Mesothelial cell of epicardium (in vitro differentiated cells): ENCODE measurements at places on chromosomes 7 and 10. TPM values are rescaled to one million over a fixed set of nuclear protein-coding genes. Genes with fewer than 3 reads are reported as not detected.

SNCG gene
- total RNA-seq = 92.0 to 104 TPM (median 98.5 TPM) in 3 replicates

DNA sequence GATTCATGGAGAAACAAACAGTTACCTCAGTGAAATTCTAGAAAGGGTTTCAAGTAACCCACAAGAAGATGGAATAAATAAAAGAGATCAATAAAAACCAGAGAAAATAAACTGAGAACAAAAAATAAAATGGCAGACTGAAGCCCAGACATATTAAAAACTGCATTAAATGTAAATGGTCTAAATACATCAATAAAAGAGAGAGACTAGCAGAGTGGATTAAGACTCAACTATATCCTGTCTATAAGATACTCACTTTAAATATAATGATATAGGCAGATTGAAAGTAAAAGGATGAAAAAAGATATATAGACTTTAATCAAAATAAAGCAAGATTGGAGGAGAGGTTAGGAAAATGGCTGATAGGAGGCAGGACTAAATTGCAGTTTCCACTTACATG lies 18.8 kb upstream of the EBF3 start:
- no peak overlapping the region for H3K27ac ChIP-seq
- H3K4me3 ChIP-seq = no peak overlapping the region
- no peaks in the 10 kb centered on the region for H3K4me1 ChIP-seq
- no peak for DNase-seq
- peaks cover 56% of the 10 kb centered on the region for H3K27me3 ChIP-seq

- H3K36me3 ChIP-seq = peaks cover 16% of the 10 kb centered on the region
- H3K4me3 ChIP-seq = no peak overlapping the region
- no peak overlapping the region for H3K27ac ChIP-seq
These were observed 174.0 kb upstream of the KCTD7 start for GRCh38 chr7:66454600-66455225.

DNA sequence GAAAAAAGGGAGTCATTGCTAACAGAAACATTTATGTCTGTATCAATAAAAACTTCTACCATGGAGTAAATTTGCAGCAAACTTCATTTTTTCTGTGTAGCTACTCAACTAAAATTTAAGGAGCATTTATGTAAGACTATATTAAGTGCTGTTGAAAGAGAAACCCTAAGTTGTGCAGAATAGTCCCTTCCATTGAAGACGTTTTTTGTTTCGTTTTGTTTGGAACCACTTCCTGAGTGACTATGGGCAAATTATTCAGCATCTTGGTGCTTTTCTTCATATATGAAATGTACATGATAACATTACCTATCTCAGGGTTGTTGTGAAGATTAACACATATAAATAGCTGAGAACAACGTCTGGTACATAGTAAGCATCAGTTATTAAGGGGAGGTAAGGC lies 24.3 kb downstream of the SEM1 start:
- H3K27ac ChIP-seq = no peak overlapping the region
- no peak overlapping the region for H3K4me3 ChIP-seq
- H3K27me3 ChIP-seq = no peaks in the 10 kb centered on the region

ZNF485 gene
- 6.1 to 7.3 TPM (median 6.7 TPM) in 3 replicates for total RNA-seq

- DNase-seq = no peak
- peaks cover 26% of the 10 kb centered on the region for H3K4me1 ChIP-seq
- H3K36me3 ChIP-seq = no peaks in the 10 kb centered on the region
- no peaks in the 10 kb centered on the region for H3K27me3 ChIP-seq
These were observed 93.4 kb upstream of the OIT3 start for GRCh38 chr10:72800000-72800740.

- DNase-seq = no peak
- H3K4me1 ChIP-seq = no peaks in the 10 kb centered on the region
- H3K27me3 ChIP-seq = peaks cover 1% of the 10 kb centered on the region
- no peak overlapping the region for H3K4me3 ChIP-seq
- H3K27ac ChIP-seq = no peak overlapping the region
- no peaks in the 10 kb centered on the region for H3K36me3 ChIP-seq
These were observed 27.9 kb downstream of the TARP start for GRCh38 chr7:38245409-38245977.

GRCh38 chr7:52355053-52355452 lies 680.4 kb upstream of the POM121L12 start:
- H3K4me1 ChIP-seq = no peaks in the 10 kb centered on the region
- DNase-seq = peak; percentile 50
- H3K27ac ChIP-seq = no peak overlapping the region
- no peaks in the 10 kb centered on the region for H3K36me3 ChIP-seq
- H3K4me3 ChIP-seq = no peak overlapping the region

DNA sequence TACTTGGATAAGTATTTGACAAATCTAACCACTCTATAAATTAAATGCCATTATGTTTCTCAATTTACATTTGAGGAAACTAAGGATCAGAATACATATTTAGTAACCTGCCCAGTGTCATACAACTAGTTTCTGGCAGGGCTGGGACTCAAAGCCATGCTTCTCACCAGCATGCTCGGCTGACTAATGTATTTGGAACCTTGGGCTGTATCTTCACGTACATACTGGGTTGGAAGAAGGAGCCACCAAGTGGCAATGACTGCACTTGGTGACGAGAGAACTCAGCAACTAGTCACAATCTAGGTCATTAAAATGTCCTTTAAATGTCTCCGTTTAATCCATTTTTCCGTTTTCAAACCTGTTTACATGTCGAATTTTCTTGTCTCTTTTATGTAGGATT lies 42.9 kb downstream of the CHRM2 start:
- peaks cover 12% of the 10 kb centered on the region for H3K36me3 ChIP-seq
- H3K4me3 ChIP-seq = no peak overlapping the region
- peaks cover 14% of the 10 kb centered on the region for H3K4me1 ChIP-seq
- H3K27me3 ChIP-seq = no peaks in the 10 kb centered on the region
- DNase-seq = no peak
- no peak overlapping the region for H3K27ac ChIP-seq

SFTPD gene
- 1.7 to 2.7 TPM (median 2.2 TPM) in 3 replicates for total RNA-seq

DNA sequence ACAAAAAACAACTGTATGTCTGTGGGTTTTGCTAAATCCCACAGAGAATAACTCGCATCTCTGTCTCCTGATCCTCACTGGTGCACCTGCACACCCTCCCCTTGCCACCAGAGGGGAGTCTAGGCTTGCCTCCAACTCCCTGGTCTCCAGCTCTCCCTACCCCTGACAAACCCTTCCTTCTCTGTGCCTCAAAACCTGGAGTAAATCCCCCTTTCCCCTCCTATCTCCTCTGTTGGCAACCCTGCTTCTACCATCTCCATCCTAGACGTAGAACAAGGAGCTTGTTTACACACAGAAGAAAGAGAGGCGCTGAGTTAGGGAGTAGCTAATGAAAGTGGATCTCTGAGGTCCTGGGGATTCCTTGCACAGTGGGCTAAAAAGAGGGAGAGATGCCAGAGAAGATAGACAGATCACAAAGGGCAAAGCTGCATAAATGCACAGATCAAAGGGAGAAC lies 6.0 kb downstream of the MBLAC1 start:
- no peaks in the 10 kb centered on the region for H3K36me3 ChIP-seq
- no peak for DNase-seq
- no peak overlapping the region for H3K4me3 ChIP-seq
- H3K4me1 ChIP-seq = peaks cover 13% of the 10 kb centered on the region
- no peaks in the 10 kb centered on the region for H3K27me3 ChIP-seq

IL15RA gene
- total RNA-seq = not detected in 3 replicates

DNA sequence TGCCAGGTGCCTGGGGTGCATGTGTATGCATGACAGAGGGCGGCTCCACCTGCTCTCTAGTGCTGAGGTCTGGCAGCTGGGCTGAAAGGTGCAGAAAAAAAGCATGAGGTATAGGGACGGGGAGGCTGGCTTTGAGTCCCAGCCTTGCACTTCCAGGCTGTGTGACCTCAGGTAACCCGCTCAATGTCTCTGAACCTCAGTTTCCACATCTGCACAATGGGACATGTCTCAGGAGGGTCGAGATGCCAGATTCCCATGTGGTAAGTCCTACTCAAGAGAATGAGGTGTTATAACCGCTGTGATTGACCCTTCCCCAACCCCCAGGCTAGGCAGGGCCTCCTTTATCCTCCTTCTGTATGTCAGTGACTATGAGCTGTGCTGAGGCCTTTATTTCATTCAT lies 48.8 kb downstream of the ARHGAP22 start:
- no peaks in the 10 kb centered on the region for H3K4me1 ChIP-seq
- no peak overlapping the region for H3K27ac ChIP-seq
- H3K27me3 ChIP-seq = peaks cover 3% of the 10 kb centered on the region
- DNase-seq = no peak
- H3K4me3 ChIP-seq = no peak overlapping the region

CACNA2D1 gene
- 14.7 to 15.7 TPM (median 14.7 TPM) in 3 replicates for total RNA-seq

DNA sequence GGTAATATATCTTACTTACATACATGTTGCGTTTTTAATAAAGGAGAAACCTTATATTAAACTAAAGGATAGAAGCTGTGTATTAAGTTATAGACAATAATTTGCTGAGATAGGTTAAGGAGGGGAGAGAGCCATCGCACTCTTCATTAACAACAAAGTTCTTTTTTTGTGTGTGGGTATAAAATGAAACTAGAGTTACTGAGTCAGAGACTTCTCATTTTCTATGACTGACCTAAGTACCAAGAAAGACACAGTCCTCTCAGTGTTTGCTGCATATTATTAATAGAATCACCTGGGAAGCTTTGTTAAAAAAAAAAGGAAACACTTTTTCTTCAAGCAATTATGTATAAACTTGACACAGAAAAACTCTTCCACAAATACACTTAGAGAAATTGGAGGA lies 31.4 kb downstream of the FEZF1 start:
- no peak for DNase-seq
- H3K4me1 ChIP-seq = no peaks in the 10 kb centered on the region
- peaks cover 7% of the 10 kb centered on the region for H3K27me3 ChIP-seq
- no peaks in the 10 kb centered on the region for H3K36me3 ChIP-seq

GOLGA7B gene
- 0.07 to 0.16 TPM (median 0.09 TPM) in 3 replicates for total RNA-seq

DEPP1 gene
- total RNA-seq = 8.0 to 11.1 TPM (median 10.1 TPM) in 3 replicates

DNA sequence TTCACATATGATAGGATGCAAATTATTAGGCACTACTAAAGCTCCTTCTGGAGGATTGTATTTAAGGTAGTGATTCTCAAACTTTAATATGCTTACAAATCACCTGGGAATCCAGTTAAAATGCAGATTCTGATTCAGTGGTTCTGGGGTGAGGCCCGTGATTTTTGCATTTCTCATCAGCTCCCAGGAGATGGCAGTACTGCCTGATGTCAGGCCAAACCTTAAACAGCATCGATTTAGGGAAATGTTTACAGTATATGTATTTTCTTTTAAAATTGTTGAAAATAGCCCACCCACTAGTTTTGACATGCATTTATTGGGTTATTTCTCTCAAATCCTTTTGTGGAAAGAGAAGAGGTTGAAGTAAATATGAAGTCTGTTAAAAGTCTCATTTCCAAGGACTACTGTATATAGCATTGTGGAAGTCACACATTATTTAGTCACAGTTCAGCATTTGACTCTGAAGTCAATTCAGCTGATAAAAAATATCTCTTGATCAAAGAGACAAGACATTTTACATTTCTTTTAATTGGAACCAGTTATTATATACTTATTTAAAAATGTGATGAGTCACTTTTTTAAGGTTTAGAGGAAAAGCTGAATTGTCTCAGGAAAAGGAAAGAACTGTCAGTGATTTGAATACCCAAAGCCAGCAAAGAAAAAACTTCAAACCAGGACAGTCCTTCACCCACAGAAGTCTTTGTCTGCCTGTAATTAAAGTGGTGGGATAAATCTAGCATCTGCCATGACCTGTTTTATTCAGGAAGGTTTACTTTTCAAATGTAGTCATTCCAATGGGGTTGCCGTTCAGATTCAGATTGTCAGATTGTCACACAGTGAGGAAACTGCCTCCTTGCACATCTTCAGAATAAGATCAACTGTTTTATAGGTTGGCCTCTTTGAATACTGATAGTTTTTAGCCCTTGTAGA lies 21.1 kb upstream of the HBP1 start:
- no peak overlapping the region for H3K4me3 ChIP-seq
- H3K27ac ChIP-seq = no peak overlapping the region
- H3K36me3 ChIP-seq = no peaks in the 10 kb centered on the region
- no peaks in the 10 kb centered on the region for H3K27me3 ChIP-seq
- peaks cover 3% of the 10 kb centered on the region for H3K4me1 ChIP-seq

- H3K4me3 ChIP-seq = no peak overlapping the region
- peaks cover 2% of the 10 kb centered on the region for H3K36me3 ChIP-seq
- peaks cover 10% of the 10 kb centered on the region for H3K4me1 ChIP-seq
- H3K27me3 ChIP-seq = no peaks in the 10 kb centered on the region
- no peak overlapping the region for H3K27ac ChIP-seq
These were observed 83.8 kb downstream of the EBLN1 start for GRCh38 chr10:22133749-22134624.

DNA sequence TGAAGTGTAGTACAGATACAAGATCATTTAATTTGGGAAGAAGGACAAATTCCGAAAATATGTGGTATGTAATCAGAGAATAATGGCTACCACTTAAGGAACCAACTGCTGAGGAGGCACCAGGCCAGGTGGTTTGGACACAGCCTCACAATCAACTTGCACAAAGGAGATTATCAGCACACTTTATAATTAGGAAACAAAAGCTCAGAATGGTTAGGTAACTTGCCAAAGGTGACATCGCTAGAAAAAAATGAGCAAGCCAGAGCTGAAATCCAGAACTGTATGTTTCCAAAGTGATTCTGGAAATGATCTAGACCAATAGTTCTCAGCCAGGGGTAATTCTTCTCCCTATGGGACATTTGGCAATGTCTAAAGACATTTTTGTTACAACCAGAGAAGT lies 36.6 kb downstream of the ERCC6 start:
- no peak for DNase-seq
- peaks cover 4% of the 10 kb centered on the region for H3K4me1 ChIP-seq
- H3K36me3 ChIP-seq = peaks cover 7% of the 10 kb centered on the region
- no peaks in the 10 kb centered on the region for H3K27me3 ChIP-seq

DNA sequence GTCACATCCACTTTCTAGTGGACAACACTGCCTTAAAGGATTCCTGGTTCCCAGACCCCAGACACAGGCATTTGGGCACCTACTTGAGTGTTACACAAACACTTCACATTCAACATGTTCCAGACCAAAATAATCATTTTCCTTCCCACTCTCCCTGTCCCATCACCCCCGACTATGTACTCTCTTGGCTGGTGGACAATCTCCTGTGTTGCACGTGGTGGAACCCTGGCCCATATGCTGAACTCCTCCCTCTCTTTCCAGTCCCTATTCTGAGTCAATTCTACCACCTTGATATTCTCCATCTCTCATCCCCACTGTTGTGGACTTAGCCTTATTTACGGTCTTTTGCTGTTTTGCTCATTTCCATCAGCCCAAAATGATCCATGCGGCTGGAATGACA lies 8.3 kb upstream of the SEPHS1 start:
- H3K4me1 ChIP-seq = peaks cover 7% of the 10 kb centered on the region
- H3K27ac ChIP-seq = no peak overlapping the region
- H3K4me3 ChIP-seq = no peak overlapping the region
- no peaks in the 10 kb centered on the region for H3K36me3 ChIP-seq
- no peak for DNase-seq

PAPOLB gene
- total RNA-seq = 0.11 to 0.22 TPM (median 0.20 TPM) in 3 replicates

CYP3A7 gene
- total RNA-seq = 0.33 TPM in 1 of 3 replicates, not detected in the others
